ENCODE measurements at places on chromosomes 6 and 20. TPM values are rescaled to one million over a fixed set of nuclear protein-coding genes. Genes with fewer than 3 reads are reported as not detected.

- H3K4me3 ChIP-seq, result no peak overlapping the region
- no peak overlapping the region for H3K27ac ChIP-seq
- peaks cover 38% of the 10 kb centered on the region for H3K36me3 ChIP-seq
- no peaks in the 10 kb centered on the region for H3K27me3 ChIP-seq
- peaks cover 65% of the 10 kb centered on the region for H3K4me1 ChIP-seq
These were observed 2.6 kb downstream of the CLIC1 start for GRCh38 chr6:31733734-31734133.

DNA sequence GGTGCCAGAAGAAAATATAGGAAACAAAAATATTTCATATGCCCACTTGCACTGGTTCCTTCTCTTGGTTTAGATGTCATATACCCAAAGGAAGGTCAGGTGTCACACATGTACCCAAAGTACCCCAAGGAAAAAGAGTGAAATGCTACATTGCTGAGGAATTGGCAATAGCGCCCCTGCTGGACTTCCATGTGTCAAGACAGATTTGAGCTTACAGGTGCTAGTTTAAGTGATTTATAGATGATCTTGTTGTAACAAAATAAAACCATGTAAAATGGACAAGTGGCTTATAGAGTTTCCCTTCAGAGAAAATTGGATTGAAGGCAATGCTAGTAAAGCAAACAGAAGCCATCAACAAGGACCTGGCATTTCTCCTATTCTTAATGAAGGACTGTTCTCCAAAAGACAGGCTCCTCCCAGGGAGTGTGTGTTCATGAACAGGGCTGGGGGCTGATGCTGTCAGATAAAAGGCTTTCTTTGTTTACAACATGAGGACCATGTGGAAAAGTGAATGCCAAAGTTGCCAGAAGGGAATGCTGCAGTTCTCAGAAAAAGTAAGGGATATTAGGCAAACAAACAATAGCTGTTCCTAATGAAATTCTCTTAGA lies 64.3 kb upstream of the PAK5 start:
- no peak for DNase-seq
- no peaks in the 10 kb centered on the region for H3K27me3 ChIP-seq
- no peaks in the 10 kb centered on the region for H3K4me1 ChIP-seq
- no peak overlapping the region for H3K4me3 ChIP-seq
- no peak overlapping the region for H3K27ac ChIP-seq

- peaks cover 36% of the 10 kb centered on the region for H3K36me3 ChIP-seq
- DNase-seq, result no peak
- no peak overlapping the region for H3K27ac ChIP-seq
- no peaks in the 10 kb centered on the region for H3K4me1 ChIP-seq
- no peak overlapping the region for H3K4me3 ChIP-seq
These were observed 98.1 kb downstream of the FAM120B start for GRCh38 chr6:170404697-170405096.

DNA sequence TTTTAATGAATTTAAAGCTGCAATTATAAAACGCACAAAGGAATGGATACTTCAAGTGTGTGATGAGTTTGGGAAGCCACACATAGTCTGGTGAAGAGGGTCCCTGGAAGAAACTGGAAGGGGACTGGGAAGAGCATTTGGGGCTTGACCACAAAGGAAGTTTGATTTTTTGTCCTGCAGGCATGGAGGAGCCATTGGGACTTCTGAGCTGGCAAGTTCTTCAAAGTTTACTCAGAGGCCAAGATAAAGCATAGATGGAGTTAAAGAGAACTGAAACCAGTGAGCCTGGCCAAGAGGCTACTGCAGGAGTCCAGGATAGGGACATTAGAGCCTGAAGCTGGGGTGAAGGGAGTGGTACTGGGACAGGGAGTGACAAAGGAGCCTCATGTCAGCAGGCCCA lies 95.0 kb downstream of the AIG1 start:
- H3K36me3 ChIP-seq, result no peaks in the 10 kb centered on the region
- H3K4me1 ChIP-seq, result no peaks in the 10 kb centered on the region
- H3K4me3 ChIP-seq, result no peak overlapping the region
- no peaks in the 10 kb centered on the region for H3K27me3 ChIP-seq
- no peak overlapping the region for H3K27ac ChIP-seq

- H3K27me3 ChIP-seq, result no peaks in the 10 kb centered on the region
- H3K4me1 ChIP-seq, result peaks cover 30% of the 10 kb centered on the region
- H3K4me3 ChIP-seq, result no peak overlapping the region
- peak overlapping the region; percentile 36 for H3K27ac ChIP-seq
- peak; percentile 59 for DNase-seq
These were observed 62.9 kb upstream of the HBS1L start for GRCh38 chr6:135117413-135117968.

Gene TNXB
- 2.1 TPM for total RNA-seq

Gene LRRN4
- 0.05 TPM for total RNA-seq

Data from thymus (tissue), 14 donors.